GM12892 (cell line): ENCODE measurements at places on chromosomes 12 and 14.

DNA sequence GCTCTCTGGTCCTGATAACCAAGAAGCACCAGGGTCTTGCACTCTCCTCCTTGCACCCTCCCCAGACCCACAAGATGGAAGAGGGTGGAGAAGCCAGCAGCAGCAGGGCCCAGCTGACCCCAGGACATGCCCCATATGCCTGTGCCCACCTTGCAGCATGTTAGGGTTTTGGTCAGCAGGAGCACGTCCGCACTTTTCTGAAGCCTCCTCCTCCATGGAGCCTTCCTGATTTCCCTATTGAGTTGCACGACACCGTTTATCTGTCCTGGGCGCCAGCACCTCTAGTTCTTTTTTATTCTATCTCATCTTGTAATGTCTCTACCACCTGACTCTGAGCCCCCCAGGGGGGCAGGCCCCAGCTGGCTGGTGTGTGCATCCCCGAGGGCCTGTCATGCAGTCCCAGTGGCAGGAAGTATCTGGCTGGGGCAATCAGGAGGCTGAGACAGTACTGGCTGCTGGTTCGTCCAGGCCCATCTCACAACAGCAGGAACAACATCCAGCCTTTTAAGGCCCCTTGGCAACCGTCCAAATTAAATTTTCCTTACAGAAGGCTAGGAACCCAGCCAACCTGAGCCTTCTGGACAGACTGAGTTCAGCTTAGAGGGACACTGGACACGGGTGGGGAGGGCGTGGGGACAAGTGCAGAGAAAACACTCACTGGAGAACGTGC lies 39.6 kb downstream of the CCDC85C start:
- DNase-seq = no peak

DNA sequence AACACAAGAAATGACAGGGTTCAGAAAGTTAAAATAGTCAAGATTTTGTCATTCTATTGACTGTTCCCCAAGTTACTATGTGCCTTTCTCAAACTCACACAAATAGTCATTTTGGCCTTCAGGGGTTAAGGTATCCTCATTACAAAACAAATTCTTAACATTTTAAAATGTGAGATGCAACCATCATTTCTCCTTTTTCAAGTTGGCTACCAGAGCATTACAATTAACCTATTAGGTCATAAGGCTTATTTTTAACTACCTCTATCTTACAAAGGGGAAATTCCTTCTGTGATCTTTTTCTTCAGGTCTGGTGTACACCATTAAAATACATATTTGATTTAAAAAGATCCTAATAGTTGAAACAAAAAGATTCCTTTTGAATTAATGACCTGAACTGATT lies 61.2 kb downstream of the SLC38A1 start:
- DNase-seq = no peak

- no peak for DNase-seq
Measured at GRCh38 chr14:75264036-75264435, 14.6 kb upstream of the FOS start.

DNA sequence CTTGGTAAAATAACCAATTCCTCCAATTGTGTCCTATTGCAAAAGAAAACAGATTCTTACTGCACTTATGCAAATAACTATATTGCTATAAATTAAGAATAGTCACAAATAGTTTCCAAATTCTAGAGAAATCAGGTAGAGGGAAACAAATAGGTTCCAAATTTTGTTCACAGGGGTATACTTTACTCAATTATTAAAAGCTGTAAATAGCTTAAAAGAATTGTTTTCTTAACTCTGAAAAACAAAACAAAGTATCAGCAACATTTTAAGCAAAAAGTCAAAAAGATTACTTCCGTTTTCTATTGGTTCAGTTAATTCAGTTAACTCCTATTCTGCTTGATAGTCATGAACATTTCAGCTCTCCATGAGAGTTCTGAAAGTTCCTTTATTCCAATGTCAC lies 85.6 kb upstream of the PPP4R3A start:
- DNase-seq = no peak

- DNase-seq = peak; percentile 17
Measured at GRCh38 chr12:98644433-98644711, 216 bp downstream of the IKBIP start.

- DNase-seq = no peak
Measured at GRCh38 chr14:76589246-76589645, 172.0 kb upstream of the VASH1 start.

DNA sequence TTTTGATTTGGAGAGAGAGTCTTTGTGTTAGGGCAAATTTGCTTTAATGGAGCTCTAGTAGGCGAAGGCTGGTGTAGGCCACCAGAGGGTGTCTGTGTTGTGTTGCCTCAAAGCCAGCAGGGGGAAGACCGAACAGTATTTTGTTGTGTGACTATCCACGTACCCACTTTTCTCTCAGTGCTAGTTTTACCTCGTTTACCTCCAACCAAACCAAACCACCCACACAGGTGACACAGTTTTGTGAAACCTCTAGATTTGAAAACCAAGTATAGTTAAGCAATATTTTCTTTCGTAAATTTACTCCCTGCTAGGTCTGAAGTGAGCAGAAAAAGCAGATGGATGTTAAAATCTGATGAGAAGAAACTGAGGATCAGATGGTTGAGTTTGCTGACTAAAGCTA lies 36.3 kb upstream of the NPFF start:
- peak; percentile 48 for DNase-seq

DNA sequence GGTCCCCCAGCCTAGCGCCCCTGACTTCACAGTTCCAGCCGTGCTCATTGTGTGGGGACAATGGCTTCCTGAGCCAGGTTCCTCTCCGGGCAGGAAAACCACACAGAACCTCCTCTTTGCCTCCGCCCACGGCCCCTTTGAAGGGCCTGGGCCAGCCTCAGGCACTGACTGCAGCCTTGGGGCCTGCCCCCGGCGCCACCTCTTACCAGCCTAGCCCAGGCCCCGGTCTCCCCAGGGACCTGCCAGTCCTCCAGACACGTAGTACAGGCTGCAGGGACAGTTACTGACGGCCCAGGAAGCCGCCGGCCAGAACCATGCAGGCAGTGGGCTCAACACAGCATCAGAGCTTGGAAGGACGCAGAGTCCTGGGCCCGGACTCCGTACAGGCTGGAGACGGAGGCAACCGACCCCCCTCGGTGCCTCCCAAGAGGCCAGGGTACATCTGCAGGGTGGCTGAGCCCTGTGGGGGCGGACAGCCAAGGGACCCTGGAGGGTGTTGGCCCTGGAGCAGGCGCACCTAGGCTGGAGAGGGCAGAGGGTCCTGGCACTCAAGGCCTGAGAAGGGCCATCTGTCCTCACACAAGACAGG lies 20.9 kb upstream of the NUDT14 start:
- DNase-seq = no peak

- DNase-seq = no peak
Measured at GRCh38 chr12:52291267-52291935, at the start of gene KRT81. Gene KRT81 (minus strand): TSS chr12:52291534. CDS start chr12:52291465, 69 bp downstream.

DNA sequence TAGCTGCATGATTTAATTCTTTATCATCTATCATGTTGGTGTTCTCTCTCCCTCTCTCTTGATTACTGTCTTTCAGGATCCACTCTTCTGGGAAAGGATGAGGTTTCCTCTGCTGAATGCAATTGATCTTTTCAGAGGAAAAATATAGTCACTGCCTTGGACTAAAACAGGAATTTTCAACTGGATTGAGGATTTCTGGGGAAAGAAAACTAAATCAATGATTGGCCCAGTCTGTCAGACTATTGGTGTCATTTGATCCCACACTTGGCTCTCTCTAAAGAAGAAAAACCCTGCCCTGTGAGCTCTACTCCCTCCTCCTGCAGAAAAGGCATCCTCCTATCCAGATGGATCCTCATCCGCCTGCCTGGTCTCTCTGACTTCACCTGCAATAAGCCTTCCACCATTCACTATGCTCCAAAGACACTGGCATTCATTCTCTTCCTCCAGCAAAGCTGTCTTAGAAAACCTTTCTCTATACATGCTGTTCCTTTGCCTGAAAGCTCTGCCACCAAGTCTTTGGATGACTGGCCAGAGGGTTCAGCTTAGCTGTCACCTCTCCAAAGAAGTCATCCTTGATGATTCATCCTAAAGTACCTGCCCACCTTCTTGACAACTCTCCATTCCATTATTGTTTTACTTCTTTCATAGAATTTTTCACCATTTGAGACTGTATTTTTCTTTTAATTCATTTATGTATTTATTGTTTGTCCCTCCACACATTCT lies 127.7 kb upstream of the CAND1 start:
- DNase-seq = no peak
